ENCODE measurements at places on chromosomes 2 and 18.
A peak's percentile ranks its signal among the peaks of the same experiment; 100 is the strongest.

DNA sequence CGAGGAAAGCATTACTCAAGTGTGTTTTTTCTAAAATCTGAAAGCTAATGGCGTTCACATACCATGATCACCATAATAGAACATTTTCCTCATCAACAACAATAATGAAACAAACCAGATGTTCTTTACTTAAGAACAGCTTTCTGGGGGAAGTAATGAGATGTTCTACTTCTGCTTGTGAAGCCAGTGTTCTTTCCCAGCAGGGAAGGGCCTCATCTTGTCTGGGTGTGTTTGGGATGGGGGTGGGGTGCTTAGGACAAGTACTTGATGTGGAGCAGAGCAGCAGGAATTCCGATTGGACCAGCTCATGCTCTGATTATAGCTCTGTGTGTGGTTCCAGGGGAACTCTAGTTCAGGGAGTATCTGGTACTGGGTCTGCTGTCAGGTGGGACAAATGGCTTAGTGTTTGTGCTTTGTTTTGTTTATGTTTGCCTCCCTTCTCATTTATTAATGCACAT, 163.0 kb upstream of the NOSTRIN start:
- DNase-seq = no peak

GRCh38 chr2:41414486-41415230, 633.2 kb upstream of the PKDCC start:
- DNase-seq = peak; percentile 5

GRCh38 chr2:240456447-240457222, 21.2 kb downstream of the GPC1 start:
- DNase-seq = no peak

DNA sequence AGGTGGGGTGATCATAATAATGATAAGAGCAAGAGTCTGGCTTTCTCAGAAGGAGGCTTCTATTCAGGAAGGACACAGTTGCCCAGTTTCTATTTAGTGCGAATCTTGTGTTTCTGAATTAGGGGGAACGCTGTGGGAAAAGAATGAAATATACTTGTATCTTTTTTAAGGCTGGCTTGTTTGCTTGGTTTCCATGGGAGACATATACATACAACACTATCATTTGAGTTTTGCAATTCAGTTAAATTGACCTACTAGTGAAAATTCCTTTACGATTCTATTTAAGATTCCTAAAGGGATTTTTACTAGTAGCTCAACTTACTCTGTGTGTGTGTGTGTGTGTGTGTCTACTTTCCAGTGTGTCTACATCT, 24.7 kb upstream of the ANKRD62 start:
- DNase-seq = no peak

GRCh38 chr2:128217671-128218070, 101.0 kb downstream of the HS6ST1 start:
- no peak for DNase-seq

DNA sequence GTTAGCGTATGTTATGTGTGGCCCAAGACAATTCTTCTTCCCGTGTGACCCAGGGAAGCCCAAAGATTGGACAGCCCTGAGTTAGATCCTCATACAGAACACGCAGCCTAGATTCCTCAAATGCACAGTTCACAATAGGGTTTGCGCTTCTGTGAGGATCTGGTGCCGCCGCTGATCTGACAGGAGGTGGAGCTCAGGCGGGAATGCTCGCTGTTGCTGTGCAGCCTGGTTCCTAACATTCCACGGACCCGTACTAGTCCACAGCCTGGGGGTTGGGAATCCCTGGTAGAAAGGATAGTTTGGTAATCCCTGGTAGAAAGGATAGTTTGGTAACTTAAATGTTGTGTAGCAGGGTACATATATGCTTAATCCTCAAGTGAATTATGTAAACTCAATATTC, 27.0 kb downstream of the MAPRE3 start:
- DNase-seq = no peak

DNA sequence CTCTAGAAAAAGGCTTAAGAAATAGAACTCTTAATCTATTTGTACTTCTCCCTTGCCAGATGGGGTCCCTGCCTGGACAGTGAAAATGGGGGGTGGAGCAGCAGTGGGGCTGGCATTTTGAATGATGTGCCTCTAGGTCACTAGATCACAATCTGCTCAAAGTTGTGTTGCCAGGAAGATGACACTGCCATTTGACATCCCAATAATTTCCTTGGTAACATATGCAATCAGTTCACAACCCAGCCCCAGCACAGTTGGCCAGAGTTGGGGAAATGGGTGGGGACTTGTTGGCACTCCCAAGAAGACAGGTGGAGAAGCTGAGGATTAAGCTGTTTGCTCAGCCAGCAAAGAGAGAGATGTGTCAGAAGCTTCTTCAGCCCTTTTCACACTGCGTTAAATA, 558.3 kb upstream of the KLHL29 start:
- no peak for DNase-seq

- DNase-seq = no peak
Observed at GRCh38 chr2:105653302-105653701, 91.4 kb upstream of the NCK2 start.

DNA sequence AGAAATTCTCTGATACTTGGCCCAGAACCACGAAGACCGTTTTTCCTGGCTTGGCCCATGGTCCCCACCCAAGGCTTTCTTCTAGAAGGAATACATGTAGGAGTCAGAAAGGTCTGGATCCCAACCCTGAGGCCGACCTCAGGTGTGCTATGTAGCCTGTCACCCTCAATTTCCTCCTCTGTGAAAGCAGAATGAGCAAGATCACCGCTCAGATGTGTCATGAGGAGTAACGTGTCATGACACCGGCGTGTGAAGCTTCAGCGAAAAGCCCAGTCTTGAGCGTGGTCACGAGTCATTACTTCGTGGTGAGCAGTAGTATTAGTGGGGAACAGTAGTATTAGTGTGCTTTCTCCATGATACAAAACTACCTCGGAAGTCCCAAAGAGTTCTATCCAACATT, 103.4 kb downstream of the ALPK2 start:
- no peak for DNase-seq

GRCh38 chr2:43832457-43832856, 6.2 kb downstream of the ABCG5 start:
- DNase-seq = no peak

DNA sequence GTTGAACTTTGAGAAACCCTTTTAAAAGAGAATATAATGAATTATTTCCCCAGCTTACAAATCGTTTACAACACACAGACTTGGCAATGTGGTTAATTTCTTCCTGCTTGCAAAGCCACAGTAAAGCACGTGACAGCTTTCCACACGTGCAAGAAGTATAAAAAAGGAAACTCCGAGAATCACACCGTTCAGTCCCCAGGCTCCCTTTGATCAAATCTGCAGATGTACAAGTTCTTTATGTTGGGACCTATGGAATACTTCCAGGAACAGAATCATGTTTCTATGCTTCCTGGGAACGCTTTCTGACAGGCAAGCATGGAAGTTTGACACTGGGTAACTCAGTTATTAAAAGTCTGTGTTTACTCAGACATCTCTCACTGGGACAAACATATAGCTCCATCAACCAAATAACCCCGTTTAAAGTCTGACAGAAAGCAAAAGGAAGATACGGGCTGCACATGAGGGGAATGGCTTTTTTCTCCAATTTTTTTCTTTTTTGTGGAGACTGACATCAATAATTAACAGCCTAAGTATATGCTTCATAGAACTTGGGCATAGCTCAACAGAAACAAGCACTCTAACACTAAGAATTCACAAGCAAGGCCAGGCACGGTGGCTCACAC, 134.8 kb downstream of the EIPR1 start:
- no peak for DNase-seq

DNA sequence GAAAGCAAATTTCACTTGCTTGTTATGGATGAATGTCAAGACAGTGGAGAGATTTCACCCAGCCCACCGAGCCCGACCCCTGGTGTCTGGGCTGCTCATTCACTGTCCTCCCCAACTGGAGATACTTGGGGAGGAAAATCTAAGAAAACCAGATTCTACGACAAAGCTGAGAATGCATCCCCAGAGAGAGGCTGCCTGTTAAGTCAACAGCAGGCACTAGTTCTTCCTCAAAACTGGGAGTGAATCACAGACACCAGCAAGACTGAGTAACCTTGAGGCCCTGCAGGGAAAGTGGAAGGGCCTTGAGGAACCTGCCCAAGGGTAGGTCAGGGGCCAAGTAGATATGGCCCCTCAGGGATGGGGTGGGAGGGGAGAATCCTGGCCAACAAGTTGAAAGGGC, 34.2 kb upstream of the MLPH start:
- DNase-seq = no peak

DNA sequence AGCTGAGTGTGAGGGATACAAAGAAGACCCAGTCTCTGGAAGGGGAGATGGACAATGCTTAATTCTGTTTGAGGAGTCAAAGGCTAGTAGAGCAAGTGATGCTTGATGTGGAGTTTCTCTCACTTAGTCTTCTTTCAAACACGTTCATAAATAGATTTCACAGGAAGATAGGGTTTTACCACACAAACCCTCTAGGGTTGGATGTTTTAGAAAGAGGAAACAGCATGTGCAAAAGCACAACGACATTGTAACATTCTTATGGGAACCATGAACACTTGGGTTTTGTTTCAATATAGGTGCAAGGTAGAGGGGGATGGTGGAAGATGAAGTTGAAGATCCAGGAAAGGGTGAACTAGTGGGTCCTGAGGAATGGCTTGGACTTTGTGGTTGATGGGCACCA, 10.8 kb upstream of the EFEMP1 start:
- DNase-seq = no peak

DNA sequence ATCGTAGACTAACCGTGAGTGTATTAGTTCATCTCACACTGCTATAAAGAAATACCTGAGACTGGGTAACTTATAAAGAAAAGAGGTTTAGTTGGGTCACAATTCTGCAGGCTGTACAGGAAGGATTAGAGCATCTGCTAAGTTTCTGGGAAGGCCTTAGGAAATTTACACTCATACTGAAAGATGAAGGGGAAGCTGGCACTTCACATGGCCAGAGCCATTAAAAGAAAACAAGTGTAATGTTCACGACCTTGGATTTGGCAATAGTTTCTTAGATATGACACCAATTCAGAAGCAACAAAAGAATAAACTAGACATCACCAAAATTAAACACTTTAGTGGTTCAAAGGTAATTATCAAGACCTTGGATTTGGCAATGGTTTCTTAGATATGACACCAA, 23.8 kb downstream of the ABCB11 start:
- DNase-seq = peak; percentile 8

- DNase-seq = no peak
Observed at GRCh38 chr2:173064151-173064805, 11.4 kb upstream of the MAP3K20 start.

DNA sequence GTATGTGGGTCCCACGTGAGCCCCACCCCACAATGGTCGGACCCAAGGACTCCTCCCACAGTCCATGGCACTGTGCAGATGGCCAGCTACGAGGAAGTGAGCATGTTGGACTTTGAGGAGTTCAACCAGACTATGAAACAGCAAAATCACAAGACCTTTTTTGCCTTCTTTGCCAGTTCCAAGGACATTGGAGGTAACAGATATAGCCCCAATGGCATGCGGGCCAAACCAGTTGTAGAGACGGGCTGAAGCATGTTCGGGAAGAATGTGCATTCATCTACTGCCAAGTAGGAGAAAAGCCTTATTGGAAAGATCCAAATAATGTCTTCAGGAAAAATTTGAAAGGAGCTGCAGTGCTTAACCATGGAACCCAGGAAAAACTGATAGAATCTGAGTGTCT, 12.6 kb downstream of the DNER start:
- peak; percentile 19 for DNase-seq

DNA sequence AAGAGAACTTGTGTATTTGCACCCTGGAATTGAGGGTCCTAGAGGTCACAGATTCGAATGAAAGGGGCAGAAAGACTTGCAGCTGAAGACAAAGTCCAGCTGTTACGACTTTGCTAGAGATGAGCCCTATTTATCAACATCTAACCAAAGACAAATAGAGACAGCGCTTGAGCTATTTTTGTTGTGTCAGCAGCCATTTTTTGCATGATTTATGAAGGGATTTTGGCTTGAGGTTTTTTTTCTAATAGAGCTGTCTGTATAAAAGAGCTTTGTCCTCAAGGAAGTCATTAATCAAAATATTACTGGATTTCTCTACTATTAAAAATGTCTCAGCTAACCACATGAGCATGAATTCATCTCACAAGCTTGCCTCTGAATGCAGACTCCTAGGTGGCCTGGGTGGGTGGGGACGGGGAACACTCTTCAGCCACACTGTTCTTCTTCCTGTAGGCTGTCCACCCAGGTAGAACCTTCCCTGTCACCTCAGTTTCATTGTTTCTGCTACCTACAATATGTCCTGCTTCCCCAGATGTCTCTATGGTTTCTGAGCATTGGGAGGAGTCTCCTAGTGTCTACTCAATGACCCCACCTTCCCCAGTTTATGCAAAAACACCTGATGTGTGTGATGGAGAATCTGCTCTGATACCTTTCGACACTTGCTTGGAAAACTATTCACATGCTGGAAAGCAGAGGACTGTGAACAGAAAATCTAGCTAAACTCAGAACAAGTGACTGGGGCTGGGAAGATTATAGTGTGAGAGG, 7.2 kb upstream of the CD226 start:
- no peak for DNase-seq

GRCh38 chr2:189412330-189412953, 28.8 kb upstream of the WDR75 start:
- peak; percentile 51 for DNase-seq

DNA sequence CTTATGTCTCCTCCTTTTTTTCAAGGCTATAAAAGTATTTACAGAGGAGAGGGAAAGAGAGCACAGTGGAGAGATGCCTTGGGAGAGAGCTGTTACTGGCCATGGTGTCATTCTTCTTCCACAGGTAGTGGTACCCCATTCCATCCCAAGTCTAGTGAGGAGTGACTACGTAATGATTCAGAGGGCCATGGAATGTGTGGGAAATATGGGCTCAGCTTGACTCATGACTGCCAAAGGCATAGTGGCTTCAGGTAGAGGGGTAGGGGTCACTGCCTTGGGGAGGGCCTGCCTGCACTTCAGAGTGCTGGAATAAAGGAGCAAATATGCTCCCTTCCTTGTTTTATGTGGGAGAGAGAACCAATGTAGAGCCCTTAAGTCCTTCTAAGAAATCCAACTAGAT, 620.6 kb downstream of the IRS1 start:
- DNase-seq = no peak

DNA sequence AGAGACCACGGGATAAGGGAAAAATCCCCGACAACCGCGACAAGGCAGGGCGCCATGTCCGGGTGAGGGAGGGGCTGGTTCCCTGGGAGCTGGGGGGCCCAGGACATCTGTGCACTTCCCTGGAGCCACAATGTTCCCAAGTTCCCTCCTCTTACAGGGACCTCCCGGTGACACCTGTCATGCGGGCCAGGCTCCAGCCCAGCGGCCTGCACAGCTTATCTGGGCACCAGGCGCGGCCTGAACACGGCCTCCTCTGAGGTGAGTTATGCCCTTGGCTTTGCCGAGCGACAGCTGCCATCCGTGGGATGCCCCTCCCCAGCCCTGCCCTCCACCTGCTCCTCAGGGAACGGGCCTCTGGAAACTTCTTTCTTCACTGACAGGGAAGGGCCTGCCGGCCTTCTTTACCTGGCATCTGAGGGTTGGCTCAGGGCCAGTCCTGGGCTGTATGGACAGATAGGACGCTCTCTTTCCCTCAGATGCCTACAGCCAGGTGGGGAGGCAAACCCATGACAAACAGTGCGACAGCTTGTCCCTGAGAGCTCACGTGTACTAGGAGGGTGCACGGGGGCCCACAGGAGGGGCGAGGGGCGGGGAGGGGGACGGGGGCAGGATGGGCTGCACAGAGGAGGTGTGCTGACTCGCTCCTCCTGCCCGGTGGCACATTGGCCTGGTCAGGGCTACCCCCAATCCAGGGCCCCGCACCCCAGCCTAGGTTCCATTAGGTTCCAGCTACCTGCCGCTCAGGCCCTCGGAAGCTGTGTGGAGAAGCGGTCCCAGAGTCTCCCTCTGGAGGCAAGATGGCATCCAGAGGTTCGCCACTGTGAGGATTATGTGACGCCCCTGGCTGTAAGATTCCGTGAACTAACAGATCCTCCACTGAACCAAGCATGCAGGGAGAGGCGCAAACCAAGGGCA, 34.9 kb upstream of the HPCAL1 start:
- no peak for DNase-seq
